ENCODE measurements at places on chromosomes 3 and 15. TPM values are rescaled to one million over a fixed set of nuclear protein-coding genes. Genes with fewer than 3 reads are reported as not detected.
A peak's percentile ranks its signal among the peaks of the same experiment; 100 is the strongest.

The FLNB gene
- polyA plus RNA-seq = 7.5 TPM

The SCN11A gene
- polyA plus RNA-seq = not detected

The SLC28A2 gene
- not detected for polyA plus RNA-seq

The GXYLT2 gene
- not detected for polyA plus RNA-seq

The P4HTM gene
- 16.8 TPM for polyA plus RNA-seq

The ADCY5 gene
- polyA plus RNA-seq = 0.03 TPM

The SGO1 gene
- polyA plus RNA-seq = 0.67 TPM

The ACKR2 gene
- polyA plus RNA-seq = not detected

The PLSCR5 gene
- polyA plus RNA-seq = not detected

The GNB4 gene
- polyA plus RNA-seq = 3.0 TPM

The ACAP2 gene
- 74.1 TPM for polyA plus RNA-seq

The LRRC3B gene
- polyA plus RNA-seq = not detected

DNA sequence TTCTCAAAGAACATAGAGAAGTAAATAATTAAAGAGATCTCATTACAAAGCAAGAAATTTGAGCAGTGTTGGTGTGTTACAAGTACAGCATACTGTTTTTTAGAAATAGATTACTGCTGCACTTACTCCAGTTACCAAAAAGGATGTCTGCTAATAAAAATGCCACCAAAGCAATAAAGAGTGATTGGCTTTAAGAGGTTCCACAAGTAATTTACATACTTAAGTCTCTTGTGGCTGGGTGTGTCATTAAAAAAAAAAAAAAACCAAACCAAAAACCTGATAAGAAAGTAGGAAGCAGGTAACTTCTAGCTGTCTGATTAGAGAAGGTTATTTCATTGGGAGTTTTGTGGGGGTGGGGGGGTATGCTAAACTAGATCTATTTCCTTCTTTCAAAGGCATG is 15.2 kb downstream of the RAB11A start:
- H3K4me1 ChIP-seq = peaks cover 26% of the 10 kb centered on the region
- peaks cover 13% of the 10 kb centered on the region for H3K36me3 ChIP-seq
- H3K27me3 ChIP-seq = no peaks in the 10 kb centered on the region
- DNase-seq = no peak
- H3K27ac ChIP-seq = peak overlapping the region; percentile 28

- H3K4me3 ChIP-seq = no peak overlapping the region
- DNase-seq = no peak
- H3K36me3 ChIP-seq = no peaks in the 10 kb centered on the region
- H3K27ac ChIP-seq = no peak overlapping the region
Measured at GRCh38 chr3:155227141-155227540, 66.3 kb downstream of the STRIT1 start.

DNA sequence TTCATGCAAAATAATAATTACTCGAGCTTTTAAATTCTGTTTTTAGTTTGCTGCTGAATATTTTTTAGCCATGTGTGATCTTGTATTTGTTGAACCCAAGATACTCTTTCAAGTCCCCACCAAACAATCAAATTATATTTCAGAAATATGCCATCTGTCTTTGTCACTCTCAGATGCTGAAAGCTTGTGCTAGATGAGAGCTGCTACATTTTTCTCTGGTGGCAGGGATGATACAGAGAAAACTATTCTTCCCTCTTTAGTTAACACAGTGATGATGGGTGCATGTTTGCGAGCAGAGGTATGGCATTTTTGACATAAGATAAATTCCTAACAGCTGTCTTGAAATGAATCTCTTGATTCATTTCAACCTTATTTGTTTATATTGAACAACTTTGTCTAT is 100.6 kb upstream of the NPHP3 start:
- no peak overlapping the region for H3K27ac ChIP-seq
- H3K36me3 ChIP-seq = no peaks in the 10 kb centered on the region
- H3K4me3 ChIP-seq = no peak overlapping the region
- DNase-seq = no peak
- no peaks in the 10 kb centered on the region for H3K27me3 ChIP-seq
- H3K4me1 ChIP-seq = no peaks in the 10 kb centered on the region

DNA sequence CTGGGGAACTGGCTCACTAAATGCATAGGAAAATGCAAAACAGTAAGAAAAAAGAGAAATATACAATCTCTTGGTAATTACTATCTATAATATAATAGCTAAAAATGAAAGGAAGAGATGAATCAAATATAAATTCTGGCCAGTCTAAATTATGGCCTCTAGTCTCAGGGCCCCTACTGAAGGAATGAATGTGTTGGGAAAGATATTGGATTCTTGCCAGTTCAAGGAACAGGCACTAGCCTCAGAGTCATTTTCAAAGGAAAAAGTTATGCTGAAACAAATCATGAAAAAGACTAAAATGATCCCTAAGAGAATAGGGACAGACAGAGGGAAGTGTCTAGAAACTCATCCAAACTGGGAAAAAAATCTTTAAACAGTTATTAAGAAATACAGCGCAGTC is 62.4 kb downstream of the C3orf80 start:
- no peak overlapping the region for H3K4me3 ChIP-seq
- no peaks in the 10 kb centered on the region for H3K4me1 ChIP-seq
- H3K27ac ChIP-seq = no peak overlapping the region
- H3K27me3 ChIP-seq = no peaks in the 10 kb centered on the region

DNA sequence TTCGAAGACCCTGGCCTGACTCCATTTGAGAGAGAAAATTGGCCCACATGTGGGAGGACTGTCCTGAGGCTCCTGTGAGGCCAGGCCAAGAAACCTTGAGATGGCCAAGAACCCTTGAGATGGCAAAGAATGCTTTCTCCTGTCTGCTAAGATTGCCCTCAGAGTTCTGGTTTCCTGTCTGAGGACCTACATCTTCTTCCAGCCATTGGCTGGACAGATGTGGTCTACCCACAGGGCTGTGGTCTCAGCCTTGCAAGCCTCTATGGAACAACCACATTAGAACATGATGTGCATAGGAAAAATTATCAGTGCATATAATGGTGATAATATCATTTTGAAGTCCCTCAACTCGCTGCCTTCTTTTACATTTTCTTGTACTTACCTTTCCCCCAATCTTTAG is 10.8 kb upstream of the RASA2 start:
- peaks cover 48% of the 10 kb centered on the region for H3K4me1 ChIP-seq
- peak; percentile 75 for DNase-seq
- no peaks in the 10 kb centered on the region for H3K36me3 ChIP-seq
- H3K4me3 ChIP-seq = peak overlapping the region; percentile 68
- H3K27ac ChIP-seq = peak overlapping the region; percentile 62

- no peaks in the 10 kb centered on the region for H3K4me1 ChIP-seq
- no peak overlapping the region for H3K27ac ChIP-seq
- DNase-seq = no peak
- no peaks in the 10 kb centered on the region for H3K36me3 ChIP-seq
- no peaks in the 10 kb centered on the region for H3K27me3 ChIP-seq
Measured at GRCh38 chr3:155651489-155652218, 93.2 kb downstream of the PLCH1 start.

DNA sequence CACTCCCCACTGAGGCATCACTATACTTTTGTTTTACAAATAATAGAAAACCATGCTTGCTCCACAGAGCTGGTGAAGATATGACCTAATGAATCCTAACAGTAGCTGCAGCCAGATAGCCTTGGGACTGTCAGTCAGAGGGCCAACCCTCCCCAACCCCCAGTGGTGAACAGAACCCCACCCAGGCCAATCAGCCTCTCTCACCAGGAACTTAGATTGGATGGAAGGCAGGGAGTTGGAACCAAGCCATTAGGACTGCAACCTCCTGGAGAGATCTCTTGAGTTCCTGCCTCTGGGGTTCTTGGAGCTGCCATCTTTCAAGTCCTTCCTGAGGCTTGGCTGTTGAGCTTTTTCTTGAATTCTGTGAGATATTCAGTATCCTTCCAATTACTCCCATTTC is 3.0 kb upstream of the MRPS22 start:
- H3K27me3 ChIP-seq = peaks cover 9% of the 10 kb centered on the region
- DNase-seq = no peak
- no peak overlapping the region for H3K27ac ChIP-seq

- no peak for DNase-seq
- no peak overlapping the region for H3K4me3 ChIP-seq
- no peaks in the 10 kb centered on the region for H3K4me1 ChIP-seq
- H3K27ac ChIP-seq = no peak overlapping the region
- no peaks in the 10 kb centered on the region for H3K27me3 ChIP-seq
- H3K36me3 ChIP-seq = no peaks in the 10 kb centered on the region
Measured at GRCh38 chr15:87959080-87959479, 297.5 kb downstream of the NTRK3 start.

- no peak overlapping the region for H3K4me3 ChIP-seq
- no peaks in the 10 kb centered on the region for H3K4me1 ChIP-seq
Measured at GRCh38 chr3:5116538-5116937, 5.6 kb upstream of the ARL8B start.

GRCh38 chr3:124886168-124887056 is 753 bp downstream of the ITGB5 start:
- H3K36me3 ChIP-seq = no peaks in the 10 kb centered on the region
- no peak overlapping the region for H3K27ac ChIP-seq
- DNase-seq = no peak
- H3K4me3 ChIP-seq = peak overlapping the region; percentile 68
- H3K27me3 ChIP-seq = peaks cover 35% of the 10 kb centered on the region
- H3K4me1 ChIP-seq = peaks cover 7% of the 10 kb centered on the region

- H3K4me1 ChIP-seq = no peaks in the 10 kb centered on the region
- H3K4me3 ChIP-seq = no peak overlapping the region
- no peak overlapping the region for H3K27ac ChIP-seq
- peaks cover 3% of the 10 kb centered on the region for H3K27me3 ChIP-seq
Measured at GRCh38 chr3:16254916-16255315, 9.8 kb downstream of the DPH3 start.

DNA sequence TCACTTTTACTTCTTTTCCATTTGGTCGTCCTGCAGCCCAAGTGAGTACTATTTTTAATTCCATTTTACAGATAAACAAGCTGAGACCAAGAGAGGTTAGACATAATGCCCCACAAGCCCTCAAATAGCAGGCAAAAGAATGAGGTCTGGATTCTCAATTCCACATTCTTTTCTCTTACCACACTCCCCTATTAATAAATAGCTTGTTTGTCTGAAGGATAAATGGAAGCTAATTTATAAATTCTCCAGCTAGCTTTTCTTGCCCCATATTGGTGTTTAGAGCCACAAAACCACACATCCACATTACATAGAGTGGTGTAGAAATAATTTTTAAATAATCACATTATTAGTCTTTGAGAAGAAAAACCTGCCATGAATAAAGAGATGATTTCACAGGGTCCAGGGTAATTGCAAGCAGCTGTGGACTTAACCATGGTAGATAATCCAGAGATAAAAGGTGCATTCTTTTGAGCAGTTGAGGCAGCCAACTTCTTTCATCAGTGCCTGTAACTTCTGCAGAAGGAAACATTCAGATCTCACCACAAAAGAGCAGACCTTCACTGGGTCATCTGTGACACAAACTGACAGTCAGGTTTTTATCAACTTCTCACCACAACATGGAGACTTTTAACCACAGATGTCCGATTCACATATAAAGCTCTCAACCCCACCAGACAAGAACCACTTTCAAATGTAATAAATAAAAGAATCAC is 313.4 kb upstream of the STT3B start:
- peaks cover 42% of the 10 kb centered on the region for H3K4me1 ChIP-seq
- peaks cover 8% of the 10 kb centered on the region for H3K27me3 ChIP-seq
- H3K4me3 ChIP-seq = peak overlapping the region; percentile 50
- H3K27ac ChIP-seq = peak overlapping the region; percentile 80

DNA sequence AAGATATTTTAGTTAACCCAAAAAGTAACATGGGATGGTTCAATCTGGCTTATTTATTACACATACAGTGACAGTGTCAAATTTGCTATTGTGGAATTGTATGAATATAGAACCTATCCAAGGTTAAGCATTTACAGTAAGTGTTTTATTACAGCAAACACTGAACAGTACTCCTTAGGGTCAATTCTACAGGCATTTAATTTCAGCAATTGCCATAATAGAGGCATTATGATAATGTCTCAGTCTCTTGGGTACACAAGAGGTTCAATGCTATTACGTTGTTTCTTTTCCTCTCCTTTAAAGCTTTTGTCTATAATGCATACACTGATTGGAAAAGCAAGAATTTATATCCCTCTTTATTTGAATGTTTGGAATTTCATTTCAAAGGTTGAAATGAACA is 275.7 kb upstream of the NAALADL2 start:
- no peak overlapping the region for H3K27ac ChIP-seq
- H3K27me3 ChIP-seq = no peaks in the 10 kb centered on the region

GRCh38 chr15:90903733-90904536 is 833 bp downstream of the MAN2A2 start:
- peak overlapping the region; percentile 86 for H3K4me3 ChIP-seq
- no peak for DNase-seq

DNA sequence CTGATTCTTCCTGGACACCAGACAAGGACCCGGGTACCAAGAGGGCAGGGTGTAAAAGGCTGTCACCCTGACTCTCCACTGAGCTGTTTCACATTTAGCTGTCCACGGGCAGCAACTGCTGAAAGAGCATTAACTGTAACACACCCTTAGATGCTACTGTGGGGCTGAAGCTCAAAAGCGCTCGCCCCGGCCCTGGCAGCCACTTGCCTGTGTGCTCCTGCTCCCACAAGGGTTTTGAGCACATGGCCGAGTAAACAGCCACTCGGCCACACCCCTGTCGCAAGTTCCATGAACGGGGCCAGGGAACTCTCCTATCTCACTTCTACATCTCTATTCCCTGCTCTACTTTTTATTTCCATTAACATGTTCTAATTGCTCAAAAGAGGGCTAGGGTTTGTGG is 421.7 kb downstream of the TUSC7 start:
- DNase-seq = no peak
- H3K27me3 ChIP-seq = no peaks in the 10 kb centered on the region
- no peak overlapping the region for H3K4me3 ChIP-seq

- H3K4me3 ChIP-seq = no peak overlapping the region
- no peaks in the 10 kb centered on the region for H3K4me1 ChIP-seq
- H3K27me3 ChIP-seq = peaks cover 6% of the 10 kb centered on the region
- DNase-seq = no peak
- no peak overlapping the region for H3K27ac ChIP-seq
- no peaks in the 10 kb centered on the region for H3K36me3 ChIP-seq
Measured at GRCh38 chr15:100981086-100981485, 61.9 kb downstream of the LRRK1 start.

DNA sequence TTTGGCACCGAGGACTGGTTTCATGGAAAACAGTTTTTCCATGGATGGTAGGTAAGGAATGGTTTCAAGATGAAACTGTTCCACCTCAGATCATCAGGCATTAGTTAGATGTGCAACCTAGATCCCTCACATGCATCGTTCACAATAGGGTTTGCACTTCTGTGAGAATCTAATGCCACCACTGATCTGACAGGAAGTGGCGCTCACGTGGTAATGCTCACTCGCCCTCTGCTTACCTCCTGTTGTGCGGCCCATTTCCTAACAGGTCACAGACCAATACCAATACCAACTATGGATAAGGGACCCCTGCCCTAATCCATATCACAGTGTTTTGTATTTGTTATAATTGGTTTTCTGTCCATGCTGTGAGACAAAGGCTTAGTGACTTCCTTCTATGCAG is 58.9 kb downstream of the SLMAP start:
- peak overlapping the region; percentile 91 for H3K27ac ChIP-seq
- peak overlapping the region; percentile 21 for H3K4me3 ChIP-seq
- H3K4me1 ChIP-seq = peaks cover 61% of the 10 kb centered on the region
- no peaks in the 10 kb centered on the region for H3K36me3 ChIP-seq
- peaks cover 4% of the 10 kb centered on the region for H3K27me3 ChIP-seq
- DNase-seq = peak; percentile 50

GRCh38 chr3:195257454-195258448 is 13.2 kb downstream of the XXYLT1 start:
- no peak for DNase-seq
- H3K36me3 ChIP-seq = no peaks in the 10 kb centered on the region
- H3K27me3 ChIP-seq = peaks cover 6% of the 10 kb centered on the region
- peaks cover 25% of the 10 kb centered on the region for H3K4me1 ChIP-seq
- peak overlapping the region; percentile 90 for H3K27ac ChIP-seq
- peak overlapping the region; percentile 17 for H3K4me3 ChIP-seq
